Activated gamma-delta T cell treated with anti-CD3 and anti-CD28 coated beads, Interleukin-2, amount 50 U/mL, for 16 hours (primary cell): ENCODE measurements at places on chromosomes 6 and 20.

DNA sequence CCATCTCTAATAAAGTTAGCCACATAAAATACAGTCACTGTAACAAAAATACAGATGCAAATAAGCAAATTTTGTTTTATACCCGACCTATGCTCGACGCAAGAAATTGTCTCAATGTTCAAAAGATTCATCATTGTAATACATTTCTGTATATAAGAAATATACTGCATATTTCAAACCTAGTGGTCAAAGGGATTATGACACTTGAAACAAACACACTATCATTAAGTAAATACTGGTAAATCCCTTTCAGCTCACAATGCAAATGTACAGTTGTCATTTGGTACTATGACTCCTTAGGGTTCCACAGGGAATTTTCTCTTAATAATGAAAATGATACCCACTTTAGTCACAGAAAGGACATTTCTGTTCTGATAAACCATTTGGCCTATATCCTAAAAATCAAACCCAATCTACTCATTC, 2.2 kb downstream of the HIVEP2 start:
- DNase-seq = no peak

- no peak for DNase-seq
Observed at GRCh38 chr6:41570259-41570615, 24.1 kb downstream of the FOXP4 start.

GRCh38 chr6:13830803-13831202, 16.4 kb upstream of the MCUR1 start:
- no peak for DNase-seq

DNA sequence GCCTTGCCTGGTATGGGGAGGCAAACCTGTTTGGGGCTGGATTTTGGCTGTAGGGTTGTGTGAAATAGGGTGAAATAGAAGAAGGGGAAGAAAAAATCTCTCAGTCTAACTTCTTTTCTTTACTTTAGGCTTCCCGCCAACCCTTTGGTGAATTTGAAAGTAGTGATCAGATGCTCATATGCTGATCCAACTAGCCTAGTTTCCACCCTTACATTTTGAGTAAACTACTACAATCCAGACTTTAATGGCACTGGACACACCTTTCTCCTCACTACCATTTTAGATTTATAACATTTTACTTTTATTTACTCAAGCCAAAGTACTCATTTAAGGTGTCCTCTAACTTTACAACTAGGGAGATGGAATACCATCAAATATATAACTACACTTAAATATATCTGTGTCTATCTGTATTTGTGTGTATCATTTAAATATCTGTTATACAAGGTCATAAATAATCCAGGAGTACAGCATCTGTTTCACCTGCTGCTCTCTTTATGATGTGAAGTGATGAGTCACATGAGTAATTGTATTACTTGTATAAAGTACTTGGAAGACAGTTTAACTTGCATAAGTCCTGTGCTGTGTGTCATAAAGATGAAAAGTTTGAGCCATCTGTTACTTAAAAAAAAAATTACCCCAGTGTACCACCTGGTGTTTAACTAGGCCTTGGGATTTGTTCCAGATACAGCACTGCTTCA, 172.1 kb downstream of the CDKAL1 start:
- no peak for DNase-seq

DNA sequence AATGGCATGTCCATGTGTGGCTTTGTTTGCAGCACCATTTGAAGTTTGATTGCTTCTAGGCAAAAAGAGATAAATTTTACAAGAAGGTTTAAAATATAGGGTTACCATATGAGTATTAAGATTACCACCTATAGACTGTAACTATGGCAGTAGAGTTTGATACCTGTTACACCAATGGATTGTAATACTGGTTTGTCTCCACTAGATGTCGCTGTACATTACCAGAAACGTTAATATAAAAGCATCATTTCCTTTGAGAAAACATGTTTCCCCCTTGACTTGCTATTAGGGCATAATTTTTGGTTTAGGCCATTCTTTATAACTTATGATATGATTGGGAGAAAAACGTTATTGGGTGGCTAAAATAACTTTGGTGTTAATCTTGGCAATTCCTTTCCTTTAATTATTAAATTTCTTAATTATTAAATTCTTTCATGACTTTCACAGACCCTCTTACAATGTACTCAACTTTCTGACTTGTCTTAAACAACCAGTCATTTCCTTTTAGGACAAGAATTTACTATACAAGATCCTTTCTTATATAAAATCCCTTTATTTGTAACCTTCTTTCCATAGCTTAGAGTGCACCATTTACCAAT, 42.8 kb downstream of the HLA-DPB1 start:
- no peak for DNase-seq

- no peak for DNase-seq
Observed at GRCh38 chr20:5511930-5512329, 195.2 kb upstream of the PROKR2 start.

DNA sequence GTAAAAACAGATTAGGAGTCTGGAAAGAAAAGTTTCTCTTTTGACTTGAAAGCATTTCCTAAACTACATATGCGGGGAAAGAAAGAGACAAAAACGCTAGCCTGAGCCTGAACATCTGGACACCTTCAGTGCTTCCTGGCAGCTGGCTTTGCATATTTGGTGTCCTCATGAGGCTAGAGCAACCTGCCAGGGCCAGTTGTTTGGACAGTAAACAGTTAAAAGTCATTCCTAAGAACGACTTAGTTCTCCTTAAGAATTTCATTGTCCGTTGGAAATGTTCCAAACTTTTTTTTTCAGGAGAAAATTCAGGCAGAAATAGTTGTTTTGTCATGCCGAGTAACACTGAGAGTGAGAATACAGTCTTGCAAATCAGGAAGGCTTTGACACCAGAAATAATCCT, 199.8 kb downstream of the SMOC2 start:
- DNase-seq = no peak

GRCh38 chr20:42544926-42545325, 644.8 kb downstream of the PTPRT start:
- DNase-seq = no peak

GRCh38 chr20:38203337-38203980, 38.4 kb upstream of the TGM2 start:
- DNase-seq = no peak

GRCh38 chr6:53437557-53438202, 88.9 kb upstream of the ELOVL5 start:
- DNase-seq = no peak

GRCh38 chr6:131636880-131637792, at the start of gene ENPP3:
Gene ENPP3 (plus strand): TSS chr6:131637302. CDS start chr6:131637385, 83 bp downstream.
- DNase-seq = no peak

DNA sequence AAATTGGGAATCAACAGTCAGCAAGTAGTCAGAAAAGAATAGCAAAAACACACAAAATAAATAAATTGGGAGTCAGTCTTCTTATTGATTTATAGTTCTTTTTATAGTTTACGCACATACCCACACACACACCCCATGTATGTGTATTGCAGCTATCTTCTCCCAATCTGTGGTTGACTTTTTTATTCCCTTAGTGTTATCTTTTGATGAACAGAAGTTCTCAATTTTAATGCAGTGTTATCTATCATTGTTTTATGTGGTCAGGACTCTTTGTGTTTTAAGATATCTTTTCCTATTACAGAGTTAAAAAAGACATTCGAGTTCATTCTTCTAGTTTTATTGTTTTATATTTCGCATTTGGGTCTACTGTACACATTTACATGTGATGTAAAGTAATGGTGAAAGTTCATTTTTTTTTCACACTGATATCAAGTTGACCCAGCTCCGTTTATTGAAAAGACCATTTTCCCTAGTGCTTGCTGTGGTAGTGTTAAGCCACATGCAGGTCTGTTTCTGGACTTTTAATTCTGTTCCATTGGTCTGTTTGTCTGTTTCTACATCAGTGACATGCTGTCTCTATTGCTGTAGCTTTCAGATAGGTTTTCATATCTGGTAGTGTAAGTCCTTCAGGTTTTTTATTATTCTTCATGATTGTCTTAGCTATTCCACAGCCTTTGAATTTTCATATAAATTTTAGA, 78.4 kb downstream of the ZFAND3 start:
- DNase-seq = no peak

- no peak for DNase-seq
Observed at GRCh38 chr6:131972741-131973140, 21.6 kb upstream of the CCN2 start.

GRCh38 chr6:116779573-116780164, 14.2 kb upstream of the FAM162B start:
- DNase-seq = no peak

DNA sequence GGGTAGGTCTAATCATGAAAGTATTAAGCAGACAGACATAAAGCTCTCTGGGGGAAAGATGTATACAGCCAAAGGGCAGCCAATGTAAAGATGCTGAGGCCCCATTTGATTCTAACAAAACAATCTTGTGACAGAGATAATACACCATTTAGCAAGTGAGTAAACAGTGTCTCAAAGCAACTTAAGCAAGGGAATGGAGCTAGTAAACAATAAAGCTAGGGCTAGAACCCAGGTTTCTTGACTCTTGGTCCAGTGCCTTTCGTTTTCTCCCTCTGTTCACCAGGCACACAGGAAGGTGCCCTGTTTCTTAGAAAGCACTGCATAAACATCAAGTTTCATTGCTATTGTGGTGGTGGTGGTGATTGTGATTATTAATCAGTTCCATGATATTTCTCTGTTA, 5.1 kb downstream of the ELOVL2 start:
- no peak for DNase-seq

DNA sequence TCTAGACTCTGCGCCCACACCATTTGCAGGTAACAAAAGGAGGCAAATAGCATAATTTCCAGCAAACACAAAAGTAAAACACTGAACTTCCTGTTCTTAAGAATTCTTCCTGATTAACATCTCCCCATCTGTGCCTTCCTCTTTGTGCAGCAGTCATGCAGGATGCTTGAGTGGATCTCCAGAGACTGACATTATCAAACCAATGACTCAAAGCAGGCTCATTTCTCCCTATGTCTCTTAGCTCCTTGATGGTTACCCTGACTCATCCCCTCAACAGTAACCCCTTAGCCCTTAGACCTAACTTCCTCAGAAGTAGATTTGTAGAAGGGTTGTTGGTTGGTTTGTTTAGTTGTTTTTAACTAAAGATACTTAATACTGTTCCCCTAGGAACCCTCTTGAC, 137.0 kb upstream of the RIN2 start:
- DNase-seq = no peak

DNA sequence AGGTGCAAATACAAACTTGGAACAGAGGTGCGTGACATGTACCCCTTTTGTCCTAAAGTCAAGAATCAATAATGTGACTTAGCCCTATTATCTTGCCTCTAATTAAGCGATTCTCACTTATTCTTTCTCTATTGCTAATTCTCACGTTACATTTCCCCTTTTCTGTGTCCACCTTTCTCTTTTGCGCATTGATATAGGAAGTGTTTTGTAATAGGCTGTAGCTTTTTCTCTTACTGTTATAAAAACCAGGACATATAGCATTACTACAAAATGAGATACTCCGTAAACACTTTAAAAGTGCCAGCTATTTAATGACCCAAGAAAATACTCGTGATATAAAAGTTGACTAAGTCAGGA, 669 bp upstream of the TMEM30A start:
- DNase-seq = no peak

- no peak for DNase-seq
Observed at GRCh38 chr20:63736893-63737694, 630 bp downstream of the LIME1 start.

DNA sequence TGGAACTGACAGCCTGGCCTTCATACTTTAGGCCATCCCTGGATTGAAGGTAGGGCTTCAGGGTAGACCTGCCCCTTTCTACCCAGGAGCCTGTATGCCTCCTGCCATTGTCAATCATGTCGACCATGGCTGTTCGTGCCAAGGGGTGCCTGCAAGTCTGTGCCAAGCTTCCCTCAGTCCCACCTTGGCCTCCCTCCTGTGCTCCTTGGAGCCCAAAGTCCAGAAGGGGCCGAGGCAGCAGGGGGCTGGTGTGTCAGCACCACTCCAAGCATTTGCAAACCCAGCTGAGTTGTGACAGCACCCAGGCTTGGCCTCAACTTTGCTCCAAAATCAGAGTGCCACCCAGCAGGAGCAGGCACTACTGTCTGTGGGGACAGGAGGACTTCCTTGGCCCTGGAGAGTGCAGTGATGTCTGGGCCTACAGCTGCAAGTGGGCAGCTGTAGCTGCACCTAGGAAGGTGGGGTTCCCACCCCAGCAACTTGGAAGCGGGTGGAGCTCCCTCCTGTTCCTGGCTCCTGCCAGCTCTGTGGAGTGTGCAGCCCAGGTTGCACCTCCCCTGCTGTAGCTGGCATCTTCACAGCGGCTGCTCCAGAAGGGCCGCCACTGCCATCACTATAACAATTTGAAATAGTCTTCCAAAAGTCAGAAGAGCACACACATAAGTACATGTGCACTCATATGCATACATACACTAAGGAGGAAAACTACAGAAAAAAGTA, 1719.3 kb downstream of the HACE1 start:
- no peak for DNase-seq

GRCh38 chr6:105836379-105836778, 249.8 kb upstream of the PRDM1 start:
- DNase-seq = no peak

GRCh38 chr20:48490961-48491831, 336.6 kb downstream of the PREX1 start:
- DNase-seq = no peak

DNA sequence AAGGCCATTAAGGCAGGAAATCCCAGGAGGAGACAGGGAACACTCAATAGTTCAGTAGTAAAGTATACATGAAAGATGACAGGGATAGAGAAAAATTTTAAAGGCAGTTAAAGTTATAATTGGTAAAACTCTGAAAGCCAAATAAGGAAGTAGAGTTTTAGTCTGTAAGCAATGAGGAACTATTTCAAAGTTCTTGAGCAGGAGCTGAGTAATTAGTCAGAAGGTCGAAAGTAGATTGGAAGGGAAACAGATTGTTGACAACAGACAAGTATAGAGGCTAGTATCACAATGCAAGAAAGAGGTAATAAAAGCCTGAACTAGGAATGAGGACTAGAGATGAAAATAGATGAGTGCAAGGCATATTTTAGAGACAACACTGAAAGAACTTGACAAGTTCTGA, 150.3 kb downstream of the CDK19 start:
- DNase-seq = no peak

- DNase-seq = no peak
Observed at GRCh38 chr6:22886650-22887581, 317.6 kb downstream of the HDGFL1 start.

- DNase-seq = no peak
Observed at GRCh38 chr6:81768150-81768942, 15.9 kb upstream of the TENT5A start.

DNA sequence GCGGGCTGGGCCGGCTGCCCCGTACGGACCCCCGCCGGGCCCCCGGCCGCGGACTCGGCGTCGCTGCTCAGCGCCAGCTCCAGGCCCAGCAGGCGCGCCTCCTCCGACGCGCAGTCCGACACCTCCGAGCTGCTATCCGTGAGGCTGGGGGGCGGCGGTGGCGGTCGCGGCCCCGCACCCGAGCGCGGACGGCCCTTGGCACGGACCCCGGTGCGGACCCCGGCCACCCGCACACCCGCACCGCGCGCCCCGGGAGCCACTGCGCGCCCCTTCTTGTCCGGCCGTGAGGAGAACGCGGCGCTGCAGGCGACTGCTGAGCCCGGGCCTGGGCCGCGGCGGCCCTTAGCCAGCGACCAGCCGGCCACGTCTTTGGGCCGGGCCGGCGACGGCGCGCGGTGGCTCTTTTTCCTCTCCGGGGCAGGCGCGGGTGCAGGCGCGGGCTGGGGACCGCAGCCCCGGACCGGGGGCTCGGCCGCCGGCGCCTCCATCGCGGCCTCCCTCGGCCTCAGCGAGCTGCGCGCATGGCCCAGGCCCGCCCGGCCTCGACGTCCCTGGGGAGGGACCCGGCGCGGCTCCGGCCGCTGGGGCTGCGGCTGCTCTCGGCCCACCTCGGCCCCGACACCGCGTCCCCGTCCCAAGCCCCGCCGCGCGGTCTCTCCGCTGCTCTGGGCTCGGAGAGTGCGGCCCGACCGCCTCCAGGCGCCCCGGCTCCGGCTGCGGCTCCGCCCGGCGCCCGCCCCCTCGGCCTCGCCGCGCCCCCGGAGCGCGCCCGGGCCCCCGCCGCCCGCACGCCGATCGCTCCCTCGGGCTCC, 12.9 kb upstream of the TLDC2 start:
- no peak for DNase-seq
